ENCODE measurements at places on chromosomes 4 and X. TPM values are rescaled to one million over a fixed set of nuclear protein-coding genes. Genes with fewer than 3 reads are reported as not detected.

- H3K27ac ChIP-seq = no peak overlapping the region
- peaks cover 3% of the 10 kb centered on the region for H3K4me1 ChIP-seq
- no peak overlapping the region for H3K4me3 ChIP-seq
- no peaks in the 10 kb centered on the region for H3K27me3 ChIP-seq
- H3K36me3 ChIP-seq = no peaks in the 10 kb centered on the region
- no peak for DNase-seq
Observed at GRCh38 chr4:75470738-75471137, 43.5 kb downstream of the RCHY1 start.

- no peak overlapping the region for H3K27ac ChIP-seq
- no peaks in the 10 kb centered on the region for H3K36me3 ChIP-seq
- no peak for DNase-seq
- no peak overlapping the region for H3K4me3 ChIP-seq
- no peaks in the 10 kb centered on the region for H3K27me3 ChIP-seq
Observed at GRCh38 chr4:122896270-122896669, 26.1 kb downstream of the NUDT6 start.

Gene STK32B
- total RNA-seq = not detected

DNA sequence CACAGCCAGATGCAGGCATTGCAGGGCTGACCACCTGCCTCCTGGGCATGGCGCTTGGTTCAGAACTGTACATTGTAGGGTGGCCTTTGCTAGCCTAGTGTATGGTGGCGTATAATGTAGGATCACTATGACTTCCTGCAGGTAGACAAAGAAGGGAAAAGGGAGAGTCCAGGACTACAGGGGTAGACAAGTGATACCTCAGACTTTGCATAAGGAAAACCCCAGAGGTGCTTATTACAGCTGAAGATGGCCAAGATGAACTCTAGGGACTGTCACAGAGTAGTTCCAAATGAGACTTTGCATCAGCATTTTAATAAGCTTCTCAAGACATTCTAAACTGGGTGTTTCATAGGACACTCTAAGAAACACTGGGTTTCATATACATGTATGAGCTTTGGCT, 116.4 kb upstream of the PUDP start:
- peaks cover 63% of the 10 kb centered on the region for H3K4me1 ChIP-seq
- peak; percentile 81 for DNase-seq
- H3K4me3 ChIP-seq = peak overlapping the region; percentile 21
- peak overlapping the region; percentile 56 for H3K27ac ChIP-seq
- peaks cover 20% of the 10 kb centered on the region for H3K36me3 ChIP-seq

DNA sequence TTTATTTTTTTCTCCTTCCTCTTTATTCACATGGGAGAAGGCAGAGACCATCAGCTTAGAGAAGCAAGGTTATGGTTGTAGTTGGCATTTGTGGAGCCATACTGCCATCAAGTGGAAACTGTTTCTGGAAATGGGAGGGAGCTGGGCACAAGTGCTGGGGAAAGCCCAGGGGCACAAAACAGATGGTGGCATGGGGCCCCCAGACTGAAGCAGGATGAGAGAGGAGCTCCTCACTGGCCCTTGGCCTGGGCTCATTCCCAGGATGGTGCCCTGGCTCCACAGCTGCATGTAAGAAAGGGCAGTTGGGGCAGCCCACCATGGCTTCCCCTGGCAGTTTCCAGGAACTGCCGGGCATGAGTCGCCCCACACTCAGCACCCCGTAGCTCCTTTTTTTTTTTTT, 59.2 kb downstream of the NBDY start:
- H3K36me3 ChIP-seq = no peaks in the 10 kb centered on the region
- peaks cover 32% of the 10 kb centered on the region for H3K4me1 ChIP-seq
- H3K4me3 ChIP-seq = no peak overlapping the region
- DNase-seq = peak; percentile 41

- no peaks in the 10 kb centered on the region for H3K36me3 ChIP-seq
- H3K27ac ChIP-seq = no peak overlapping the region
- peaks cover 27% of the 10 kb centered on the region for H3K4me1 ChIP-seq
- no peaks in the 10 kb centered on the region for H3K27me3 ChIP-seq
- DNase-seq = no peak
Observed at GRCh38 chr4:139806929-139807328, 141.3 kb downstream of the MGST2 start.

Gene CSAG3
- not detected for total RNA-seq

DNA sequence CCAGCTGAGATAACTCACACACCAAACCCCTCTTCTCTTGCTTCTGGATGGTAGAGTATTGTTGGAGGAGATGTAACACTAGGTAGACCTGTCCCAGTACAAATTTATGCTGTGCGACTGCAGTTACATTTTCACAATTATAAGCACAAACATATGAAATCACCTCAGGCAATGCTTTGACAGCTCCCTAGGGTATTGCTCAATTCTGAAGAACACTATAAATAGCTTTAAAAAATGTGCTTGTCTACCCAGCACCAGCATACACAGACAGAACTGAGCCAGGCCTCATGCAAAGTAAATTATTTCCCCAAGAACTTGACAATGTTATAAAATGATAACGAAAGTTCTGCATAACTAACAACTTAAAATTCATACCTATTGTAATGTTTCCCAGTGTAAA, 1999.1 kb upstream of the ADGRL3 start:
- H3K27me3 ChIP-seq = no peaks in the 10 kb centered on the region
- H3K4me3 ChIP-seq = no peak overlapping the region
- H3K4me1 ChIP-seq = no peaks in the 10 kb centered on the region
- no peak for DNase-seq
- no peaks in the 10 kb centered on the region for H3K36me3 ChIP-seq

Measured in Karpas-422 (cell line).